Stimulated activated CD4-positive, alpha-beta T cell treated with anti-CD3 and anti-CD28 coated beads, Interleukin-1b, Interleukin-23, amount 100 ng/mL, for 48 hours (primary cell): ENCODE measurements at places on chromosomes 13 and 19.
A peak's percentile ranks its signal among the peaks of the same experiment; 100 is the strongest.

DNA sequence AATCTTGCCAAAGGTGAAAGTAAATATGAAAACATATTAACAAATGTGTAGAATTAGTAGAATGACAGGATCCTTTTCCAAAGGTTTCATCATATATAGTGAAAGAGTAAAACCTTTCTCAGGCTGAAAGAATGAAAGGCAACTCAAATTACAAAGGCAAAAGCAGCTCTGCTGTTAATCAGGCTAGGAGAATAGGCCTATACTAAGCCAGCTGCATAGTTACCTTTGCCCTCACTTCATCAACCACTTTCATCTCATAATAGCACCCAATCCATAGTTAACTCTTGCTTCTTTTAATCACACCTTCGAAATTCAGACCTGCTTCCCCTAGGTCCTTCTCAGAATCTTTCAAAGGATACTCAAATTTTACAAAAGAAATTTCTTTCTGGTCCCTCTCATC, 1167.6 kb upstream of the ATXN8OS start:
- DNase-seq: no peak

GRCh38 chr19:47243364-47243775, 12.4 kb upstream of the BBC3 start:
- DNase-seq: no peak

- DNase-seq: peak; percentile 16
Measured at GRCh38 chr13:51950722-51951121, 60.5 kb downstream of the ATP7B start.

DNA sequence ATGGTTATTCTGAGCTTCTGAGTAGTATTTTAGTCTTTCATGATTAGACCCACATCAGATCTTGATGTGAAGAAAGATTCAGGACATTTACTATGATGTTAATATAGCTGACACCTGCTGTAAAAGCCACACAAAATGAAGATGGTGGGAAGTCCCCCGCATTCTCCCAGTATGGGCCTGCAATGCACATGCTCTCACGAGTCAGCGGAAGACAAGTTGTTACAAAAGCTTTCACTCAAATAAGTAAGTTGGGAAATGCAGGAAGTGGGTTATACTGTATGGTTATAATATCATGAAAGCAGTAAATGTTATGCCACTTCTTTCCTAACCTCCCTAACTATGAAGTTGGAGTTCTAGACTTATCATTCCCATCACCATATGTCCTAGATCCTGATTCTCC, 171.9 kb downstream of the KLF5 start:
- DNase-seq: no peak
